ENCODE measurements at places on chromosomes 1 and 21. TPM values are rescaled to one million over a fixed set of nuclear protein-coding genes. Genes with fewer than 3 reads are reported as not detected.
A peak's percentile ranks its signal among the peaks of the same experiment; 100 is the strongest.

GRCh38 chr1:76919085-76919484, 51.8 kb downstream of the ST6GALNAC5 start:
- H3K27ac ChIP-seq = no peak overlapping the region
- H3K36me3 ChIP-seq = no peaks in the 10 kb centered on the region
- H3K4me3 ChIP-seq = no peak overlapping the region
- no peaks in the 10 kb centered on the region for H3K27me3 ChIP-seq
- DNase-seq = no peak

DNA sequence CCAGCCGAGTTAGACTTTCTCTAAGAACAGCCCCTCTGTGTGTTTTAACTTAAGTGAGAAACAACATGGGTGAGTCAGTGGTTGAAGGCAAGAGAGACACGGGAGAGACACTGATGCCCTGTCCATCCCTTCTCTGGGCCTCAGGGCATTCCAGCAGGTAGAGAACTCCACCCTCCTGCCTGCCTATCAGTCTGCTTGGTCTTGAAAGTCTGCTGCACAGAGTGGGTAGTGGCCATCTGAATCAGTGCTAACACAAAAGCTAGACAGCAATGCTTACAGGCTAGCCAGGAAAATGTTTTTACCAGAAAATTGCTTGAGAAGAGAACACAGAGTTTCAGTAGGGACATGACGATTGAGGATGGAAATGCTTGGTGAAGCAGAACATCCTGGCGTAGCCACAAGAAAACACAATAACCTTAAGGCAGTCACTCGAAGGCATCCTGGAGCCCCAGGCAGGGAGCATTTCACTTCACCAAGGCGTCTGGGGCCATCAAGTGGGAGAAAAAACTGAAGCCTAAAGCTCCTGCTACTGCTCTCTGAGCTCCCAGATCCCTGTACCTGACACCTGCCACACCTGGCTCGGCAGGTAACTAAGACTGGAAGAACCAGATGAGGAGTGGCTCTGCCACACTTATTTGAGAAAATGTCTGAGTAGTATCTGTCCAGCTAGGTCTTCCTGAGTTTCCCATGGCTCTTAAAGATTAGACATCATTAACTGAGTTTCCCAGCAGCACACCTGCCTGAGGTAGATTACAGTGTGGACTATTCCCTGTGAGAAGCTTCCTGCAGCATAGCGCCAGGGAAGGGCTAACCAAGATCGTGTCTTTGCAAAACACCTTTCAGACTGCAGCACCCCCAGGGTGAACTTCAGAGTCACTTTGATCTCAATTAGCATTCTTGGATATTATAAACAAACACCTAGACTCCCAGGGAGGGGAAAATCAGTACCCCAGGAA, 18.1 kb upstream of the LBR start:
- DNase-seq = no peak
- peak overlapping the region; percentile 92 for H3K27ac ChIP-seq
- H3K36me3 ChIP-seq = no peaks in the 10 kb centered on the region
- no peak overlapping the region for H3K4me3 ChIP-seq
- H3K4me1 ChIP-seq = peaks cover 88% of the 10 kb centered on the region

GRCh38 chr1:62810420-62811274, 26.7 kb downstream of the ATG4C start:
- no peak overlapping the region for H3K27ac ChIP-seq
- no peak for DNase-seq
- H3K4me1 ChIP-seq = no peaks in the 10 kb centered on the region
- H3K36me3 ChIP-seq = peaks cover 10% of the 10 kb centered on the region
- no peaks in the 10 kb centered on the region for H3K27me3 ChIP-seq
- no peak overlapping the region for H3K4me3 ChIP-seq

- peak overlapping the region; percentile 54 for H3K4me3 ChIP-seq
- no peaks in the 10 kb centered on the region for H3K36me3 ChIP-seq
- H3K27ac ChIP-seq = peak overlapping the region; percentile 88
- no peaks in the 10 kb centered on the region for H3K27me3 ChIP-seq
These were observed 274.8 kb upstream of the C1orf105 start for GRCh38 chr1:172145656-172146055.

DNA sequence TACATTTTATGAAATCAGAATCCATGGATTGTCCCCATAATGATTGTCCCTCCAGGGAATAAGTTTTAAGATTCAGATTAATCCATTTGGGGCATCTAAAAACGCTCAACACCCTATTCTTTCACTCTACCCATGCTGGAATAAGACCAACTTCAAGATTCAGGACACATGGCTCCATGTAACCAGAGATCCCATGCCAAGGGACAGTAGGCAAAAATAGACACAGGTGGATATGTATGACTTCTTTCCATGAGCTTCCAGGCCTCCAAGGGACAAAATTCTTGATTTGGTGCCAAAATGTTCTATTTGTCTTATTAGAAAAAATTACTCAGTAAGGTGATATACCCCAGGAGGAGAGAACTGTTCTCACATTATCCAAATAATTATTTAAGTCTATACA, 178.8 kb downstream of the NRIP1 start:
- no peak overlapping the region for H3K4me3 ChIP-seq
- H3K27me3 ChIP-seq = no peaks in the 10 kb centered on the region
- no peak for DNase-seq
- no peaks in the 10 kb centered on the region for H3K36me3 ChIP-seq
- H3K27ac ChIP-seq = no peak overlapping the region
- H3K4me1 ChIP-seq = peaks cover 13% of the 10 kb centered on the region

DNA sequence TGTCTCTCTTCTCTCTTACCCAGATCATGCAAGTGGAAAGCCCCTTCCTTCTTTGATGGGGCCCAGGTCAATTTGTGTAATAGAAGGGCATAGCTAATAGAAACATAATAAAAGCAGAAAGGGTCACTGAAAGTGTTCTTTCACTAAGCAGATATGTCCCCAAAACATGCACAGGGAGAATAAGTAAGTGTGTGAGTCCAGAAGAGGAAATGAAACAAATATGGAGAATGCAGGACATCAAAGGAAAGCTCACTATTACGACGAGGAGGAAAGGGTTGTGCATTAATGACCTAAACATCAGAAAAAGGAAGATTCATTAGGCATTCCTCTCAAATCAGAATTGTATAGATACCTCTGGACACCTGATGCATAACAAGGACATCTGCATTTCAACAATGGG, 81.4 kb upstream of the SMYD2 start:
- no peaks in the 10 kb centered on the region for H3K36me3 ChIP-seq
- H3K4me1 ChIP-seq = no peaks in the 10 kb centered on the region
- no peak overlapping the region for H3K4me3 ChIP-seq
- no peak overlapping the region for H3K27ac ChIP-seq
- no peaks in the 10 kb centered on the region for H3K27me3 ChIP-seq
- DNase-seq = no peak

DNA sequence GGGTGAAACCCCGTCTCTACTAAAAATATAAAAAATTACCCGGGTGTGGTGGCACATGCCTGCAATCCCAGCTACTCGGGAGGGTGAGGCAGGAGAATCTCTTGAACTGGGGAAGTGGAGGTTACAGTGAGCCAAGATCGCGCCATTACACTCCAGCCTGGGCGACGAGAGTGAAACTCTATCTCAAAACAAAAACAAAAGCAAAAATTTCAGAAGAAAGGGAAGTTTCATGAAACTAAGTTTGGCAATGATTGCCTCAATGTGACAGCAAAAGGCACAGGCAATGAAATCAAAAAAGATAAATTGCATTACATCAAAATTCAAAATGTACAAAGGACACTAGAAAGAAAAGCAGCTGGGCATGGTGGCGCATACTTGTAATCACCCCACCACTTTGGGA, 40.1 kb downstream of the BTF3L4 start:
- H3K4me1 ChIP-seq = no peaks in the 10 kb centered on the region
- H3K27ac ChIP-seq = no peak overlapping the region
- no peak for DNase-seq
- peaks cover 7% of the 10 kb centered on the region for H3K36me3 ChIP-seq

- no peak for DNase-seq
- H3K27me3 ChIP-seq = peaks cover 6% of the 10 kb centered on the region
- H3K27ac ChIP-seq = peak overlapping the region; percentile 74
- peaks cover 13% of the 10 kb centered on the region for H3K4me1 ChIP-seq
These were observed 28.3 kb upstream of the RAB3GAP2 start for GRCh38 chr1:220300442-220301121.

DNA sequence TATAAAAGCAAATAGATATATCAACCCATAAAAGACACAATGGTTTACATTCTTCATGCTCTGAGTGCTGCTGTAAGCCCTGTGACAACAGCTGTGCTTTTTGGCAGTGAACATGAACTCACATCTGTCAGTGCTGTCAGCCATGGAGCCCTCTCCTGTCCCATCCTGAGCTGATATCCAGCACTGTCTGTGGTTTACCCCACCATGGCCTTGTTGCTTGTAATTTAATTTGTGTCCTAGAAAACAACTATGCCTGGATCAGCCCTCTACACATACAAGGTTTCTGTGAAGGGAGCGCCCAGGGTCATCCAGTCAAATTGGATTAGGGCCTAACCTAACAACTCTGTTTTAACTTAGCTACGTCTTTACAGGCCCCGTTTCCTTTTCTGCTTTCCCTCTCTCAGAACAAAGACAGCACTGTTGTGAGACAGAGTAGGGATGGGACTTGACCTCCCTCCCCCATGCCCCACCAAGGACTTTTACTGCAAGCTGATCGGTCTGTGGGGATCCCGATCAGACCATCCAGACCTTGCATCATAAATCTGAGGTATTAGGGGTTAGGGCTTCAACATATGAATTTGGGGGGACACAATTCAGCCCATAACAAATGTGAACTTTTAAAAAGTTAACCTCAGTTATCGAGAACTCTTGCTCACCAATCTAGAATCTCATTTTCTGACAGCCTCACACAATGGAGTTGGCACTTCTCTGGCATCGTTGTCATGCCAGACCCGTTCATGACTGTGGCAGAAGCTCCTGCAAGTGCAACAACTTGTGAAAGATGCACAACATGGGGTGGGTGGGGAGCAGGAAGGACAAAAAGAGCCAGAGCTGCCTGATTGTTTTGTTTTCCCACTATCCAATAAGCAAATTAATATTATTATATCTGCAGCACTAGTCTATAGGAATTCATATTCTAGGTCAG, 16.4 kb upstream of the SLC44A3 start:
- H3K4me1 ChIP-seq = peaks cover 40% of the 10 kb centered on the region
- peak; percentile 88 for DNase-seq
- H3K36me3 ChIP-seq = no peaks in the 10 kb centered on the region
- H3K27ac ChIP-seq = peak overlapping the region; percentile 56

GRCh38 chr1:65355031-65355712, 45.8 kb downstream of the DNAJC6 start:
- H3K27me3 ChIP-seq = no peaks in the 10 kb centered on the region
- peak; percentile 45 for DNase-seq
- H3K4me3 ChIP-seq = no peak overlapping the region
- no peak overlapping the region for H3K27ac ChIP-seq

- no peak overlapping the region for H3K4me3 ChIP-seq
- H3K36me3 ChIP-seq = no peaks in the 10 kb centered on the region
- no peak overlapping the region for H3K27ac ChIP-seq
- DNase-seq = peak; percentile 57
- H3K27me3 ChIP-seq = no peaks in the 10 kb centered on the region
- H3K4me1 ChIP-seq = peaks cover 57% of the 10 kb centered on the region
These were observed 30.3 kb downstream of the NIBAN1 start for GRCh38 chr1:184943998-184944397.

DNA sequence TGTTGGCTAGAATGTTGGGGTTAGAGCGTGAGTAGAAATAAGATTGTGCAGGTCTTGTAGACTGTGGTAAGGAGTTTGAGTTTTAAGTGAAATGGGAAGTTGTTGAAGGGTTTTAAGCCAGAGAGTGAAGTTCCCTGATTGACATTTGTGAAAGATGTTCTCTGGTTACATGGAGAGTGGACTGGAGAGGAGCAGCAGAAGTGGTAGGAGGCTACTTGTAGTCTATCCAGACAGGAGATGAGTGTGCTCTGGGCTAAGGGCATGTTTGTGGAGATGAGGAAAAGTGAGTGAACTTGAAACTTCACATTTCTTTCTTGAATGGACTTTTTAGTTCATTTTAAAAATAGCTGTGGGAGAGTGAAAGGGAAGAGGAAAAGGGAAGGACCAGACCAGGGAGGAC, 37.0 kb downstream of the F3 start:
- no peaks in the 10 kb centered on the region for H3K27me3 ChIP-seq
- H3K27ac ChIP-seq = no peak overlapping the region
- peaks cover 14% of the 10 kb centered on the region for H3K36me3 ChIP-seq
- no peak for DNase-seq
- H3K4me1 ChIP-seq = no peaks in the 10 kb centered on the region

GRCh38 chr1:12426030-12426429, 192.0 kb downstream of the DHRS3 start:
- no peaks in the 10 kb centered on the region for H3K27me3 ChIP-seq
- H3K4me3 ChIP-seq = no peak overlapping the region
- peaks cover 22% of the 10 kb centered on the region for H3K36me3 ChIP-seq
- no peak overlapping the region for H3K27ac ChIP-seq

- no peaks in the 10 kb centered on the region for H3K27me3 ChIP-seq
- no peak for DNase-seq
- H3K4me1 ChIP-seq = no peaks in the 10 kb centered on the region
- H3K36me3 ChIP-seq = no peaks in the 10 kb centered on the region
- no peak overlapping the region for H3K4me3 ChIP-seq
These were observed 2.2 kb upstream of the ARHGAP30 start for GRCh38 chr1:161071886-161072371.

DNA sequence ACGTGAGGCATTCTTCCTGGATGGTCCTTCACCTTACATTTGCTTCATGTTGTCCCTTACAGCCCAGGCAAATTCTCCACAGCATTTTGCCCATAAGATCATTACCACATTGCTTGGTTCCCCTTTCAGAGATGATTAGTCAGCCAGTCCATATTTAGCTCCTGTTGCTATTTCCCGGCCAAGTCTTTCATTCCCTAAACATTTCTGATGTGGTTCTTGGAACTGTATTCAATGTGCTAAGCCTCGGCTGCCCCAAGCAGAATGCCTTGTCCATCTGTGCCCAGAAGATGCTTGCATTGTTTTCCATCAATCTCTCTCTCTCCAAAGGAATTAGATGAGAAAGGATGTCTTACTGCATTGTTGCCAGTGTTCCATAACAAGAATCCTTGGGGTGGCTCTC, 420.9 kb upstream of the CAMK1G start:
- H3K4me1 ChIP-seq = no peaks in the 10 kb centered on the region
- H3K36me3 ChIP-seq = no peaks in the 10 kb centered on the region
- no peak overlapping the region for H3K4me3 ChIP-seq
- DNase-seq = no peak

The PGBD5 gene
- 1.2 TPM for total RNA-seq

The CCDC190 gene
- total RNA-seq = not detected

The RIPPLY3 gene
- not detected for total RNA-seq

The UBQLN4 gene
- total RNA-seq = 27.2 TPM

The FCRLB gene
- 0.65 TPM for total RNA-seq

The UHMK1 gene
- total RNA-seq = 30.3 TPM

The PHLDA3 gene
- total RNA-seq = 83.7 TPM

The DAB1 gene
- 1.3 TPM for total RNA-seq

The PRKAA2 gene
- 32.6 TPM for total RNA-seq

The NID1 gene
- 269 TPM for total RNA-seq
